ENCODE measurements at places on chromosomes 13 and 19.

DNA sequence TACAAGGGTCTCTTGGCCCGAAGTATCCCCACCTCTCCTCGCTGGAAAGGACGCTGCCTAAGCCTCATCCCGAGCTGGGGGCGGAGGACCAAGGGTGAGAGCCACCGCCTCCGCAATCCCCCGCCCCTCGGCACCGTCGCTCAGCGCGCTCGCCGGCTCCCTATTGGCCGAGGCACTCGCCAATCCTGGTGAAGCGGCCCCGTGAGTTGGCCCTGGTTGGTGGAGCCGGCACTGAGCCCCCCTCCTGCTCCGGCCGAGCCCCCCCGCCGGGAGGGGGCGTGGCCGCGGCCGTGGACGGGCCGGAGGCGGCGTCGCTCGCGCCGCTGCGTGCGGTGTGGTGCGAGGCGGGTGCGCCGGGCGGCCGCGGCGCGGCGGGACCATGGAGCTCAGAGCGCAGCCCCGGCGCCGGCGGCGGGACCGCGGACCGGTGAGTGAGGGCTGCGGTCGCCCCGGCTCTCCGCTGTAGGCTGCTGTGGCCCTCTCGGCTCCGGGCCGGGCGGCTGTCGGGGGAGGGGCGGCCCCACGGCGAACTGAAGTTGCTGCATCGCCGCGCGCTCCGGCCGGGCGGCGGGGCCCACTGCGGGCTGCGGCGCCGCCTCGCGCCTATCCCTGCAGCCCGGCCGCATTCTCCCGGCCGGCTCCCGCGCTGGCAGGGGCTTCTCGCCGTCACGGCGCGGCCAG lies at the start of gene WASF3:
Gene WASF3 (plus strand): TSS at position 291 of the 681 bp plus-strand sequence. CDS start 84,588 bp downstream, outside the sequence.
- peak; percentile 99 for DNase-seq

GRCh38 chr13:44932171-44932849 lies 57.0 kb downstream of the NUFIP1 start:
- DNase-seq, result no peak

- no peak for DNase-seq
Measured at GRCh38 chr13:86729206-86729605, 930.0 kb upstream of the SLITRK6 start.

DNA sequence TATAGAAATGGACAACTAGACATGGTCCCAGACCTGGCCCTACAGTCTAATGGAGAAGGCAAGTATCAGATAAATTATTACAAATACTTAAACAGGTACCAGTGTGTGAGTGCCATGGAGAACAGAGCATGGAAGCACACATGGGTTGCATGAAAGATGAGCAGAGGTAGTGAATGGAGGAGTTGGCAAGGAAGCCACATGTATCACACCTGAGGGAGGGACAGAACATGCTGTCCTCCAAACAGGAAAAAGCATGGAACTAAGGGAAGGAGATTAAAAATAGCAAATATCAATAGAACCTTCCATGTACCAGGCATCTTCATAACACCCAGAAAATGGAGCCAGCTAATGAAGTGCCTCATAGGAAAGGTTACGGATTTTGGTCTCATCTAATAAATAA lies 85.9 kb downstream of the SACS start:
- no peak for DNase-seq

- DNase-seq, result no peak
Measured at GRCh38 chr19:52200044-52200443, 10.2 kb downstream of the PPP2R1A start.

DNA sequence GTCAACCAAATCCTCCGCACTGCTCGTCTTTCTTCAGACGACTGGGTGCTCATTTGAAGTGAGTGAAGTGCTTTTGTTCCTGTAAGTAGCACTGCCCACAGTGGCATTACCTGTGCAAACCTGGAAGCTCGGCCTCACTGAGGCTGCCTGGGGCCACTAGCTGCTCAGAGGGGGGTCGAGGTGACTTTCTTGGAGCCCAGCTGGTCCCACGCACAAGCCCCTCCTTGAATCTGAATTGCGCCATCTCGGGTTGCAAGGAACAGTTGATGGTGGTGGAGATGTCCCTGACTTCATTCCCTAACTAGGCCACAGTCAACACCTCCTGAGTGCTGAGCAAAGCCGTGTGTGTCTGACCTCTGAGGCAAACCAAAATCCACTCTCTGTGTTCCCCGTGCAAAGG lies 79.3 kb upstream of the GPR183 start:
- no peak for DNase-seq

DNA sequence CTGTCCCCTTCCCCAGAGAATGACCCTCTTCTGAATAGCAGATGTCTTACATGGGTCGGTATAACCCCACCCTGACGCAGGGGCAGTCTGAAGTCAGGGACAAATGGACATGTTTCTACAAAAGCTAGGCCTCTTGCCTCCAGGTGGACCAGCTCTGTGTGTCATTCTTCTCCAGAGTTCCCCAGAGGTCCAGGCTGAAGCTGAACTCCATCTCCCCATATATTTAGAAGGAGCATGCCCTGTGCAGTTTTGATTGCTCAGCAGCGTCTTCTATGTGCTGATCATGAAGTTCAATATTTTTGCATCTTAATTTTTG lies 8.8 kb upstream of the NALCN start:
- DNase-seq, result no peak

GRCh38 chr13:99802416-99802815 lies 169.2 kb downstream of the ZIC5 start:
- no peak for DNase-seq

DNA sequence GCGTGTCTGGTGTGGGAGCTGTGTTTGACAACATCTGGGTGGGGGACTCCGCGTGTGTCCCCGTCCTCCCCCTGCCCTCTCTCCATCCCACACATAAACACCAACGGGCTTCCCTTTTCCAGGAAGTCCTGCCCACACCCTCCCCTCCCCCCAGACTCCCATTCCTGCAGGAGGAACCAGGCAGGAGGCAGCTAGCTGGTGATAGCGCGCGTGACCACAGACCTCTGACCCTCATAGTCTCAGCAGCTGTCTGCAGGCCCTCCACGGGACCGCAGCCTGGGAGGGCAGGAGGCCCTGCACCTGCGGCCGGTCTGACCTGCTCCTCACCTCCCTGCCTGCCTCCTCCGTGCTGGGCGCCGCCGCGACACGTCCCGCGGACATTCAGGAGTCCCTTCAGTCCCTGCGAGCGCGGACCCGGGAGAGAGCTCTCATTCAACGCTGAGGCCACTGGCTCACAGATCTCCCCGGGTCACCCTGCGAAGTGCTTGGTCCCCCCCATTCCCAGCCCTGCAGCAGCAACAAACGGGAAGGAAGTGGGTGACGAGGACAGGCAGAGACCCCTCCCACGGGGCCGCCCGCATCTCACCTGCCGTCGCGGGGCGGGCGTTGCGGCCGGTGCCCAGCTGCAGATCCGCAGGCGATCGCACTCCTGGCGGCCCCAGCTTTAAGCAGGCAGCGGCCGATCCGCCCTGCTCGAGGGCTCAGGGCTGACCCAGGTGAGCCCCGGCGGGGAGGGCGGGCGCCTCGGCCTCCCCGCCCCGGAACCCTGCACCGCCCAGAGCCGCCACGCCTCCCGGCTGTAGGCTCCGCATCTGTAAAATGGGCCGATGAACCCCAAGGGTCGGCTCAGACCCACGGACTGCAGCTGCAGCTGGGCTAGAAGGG lies 1.1 kb upstream of the ACP5 start:
- no peak for DNase-seq

DNA sequence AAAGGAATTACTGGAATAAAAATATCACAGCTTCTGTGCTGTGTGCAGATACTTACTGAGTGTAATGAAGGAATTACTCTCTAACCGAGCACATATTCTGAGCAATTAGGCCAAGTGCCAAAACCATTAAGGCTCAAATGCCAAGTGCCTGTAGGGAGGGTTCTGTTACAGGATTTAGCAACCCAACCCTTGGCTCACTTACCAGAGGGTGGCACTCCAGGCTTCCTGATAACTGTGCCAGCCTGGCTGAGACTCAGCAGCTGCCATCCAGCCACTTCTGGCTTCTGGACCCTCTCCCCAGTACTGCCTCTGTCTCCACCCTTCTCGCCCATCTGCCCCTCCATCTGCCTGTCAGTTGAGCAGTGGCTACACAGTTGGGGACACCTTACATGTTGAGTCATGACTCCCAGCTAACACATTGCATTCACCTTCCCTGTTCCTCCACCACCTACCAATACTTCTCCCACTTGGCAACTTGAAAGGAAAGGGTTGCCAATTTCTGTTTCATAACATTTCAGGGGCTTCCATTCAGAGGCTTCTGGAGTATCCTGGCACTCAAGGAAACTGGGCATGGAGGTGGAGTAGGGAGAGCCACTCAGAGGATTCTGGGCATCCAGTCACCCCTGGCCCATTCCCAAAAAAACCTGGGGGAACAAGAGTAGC lies 110.5 kb downstream of the COG6 start:
- DNase-seq, result no peak

- peak; percentile 95 for DNase-seq
Measured at GRCh38 chr13:20425819-20426219, 99.8 kb downstream of the CRYL1 start.

DNA sequence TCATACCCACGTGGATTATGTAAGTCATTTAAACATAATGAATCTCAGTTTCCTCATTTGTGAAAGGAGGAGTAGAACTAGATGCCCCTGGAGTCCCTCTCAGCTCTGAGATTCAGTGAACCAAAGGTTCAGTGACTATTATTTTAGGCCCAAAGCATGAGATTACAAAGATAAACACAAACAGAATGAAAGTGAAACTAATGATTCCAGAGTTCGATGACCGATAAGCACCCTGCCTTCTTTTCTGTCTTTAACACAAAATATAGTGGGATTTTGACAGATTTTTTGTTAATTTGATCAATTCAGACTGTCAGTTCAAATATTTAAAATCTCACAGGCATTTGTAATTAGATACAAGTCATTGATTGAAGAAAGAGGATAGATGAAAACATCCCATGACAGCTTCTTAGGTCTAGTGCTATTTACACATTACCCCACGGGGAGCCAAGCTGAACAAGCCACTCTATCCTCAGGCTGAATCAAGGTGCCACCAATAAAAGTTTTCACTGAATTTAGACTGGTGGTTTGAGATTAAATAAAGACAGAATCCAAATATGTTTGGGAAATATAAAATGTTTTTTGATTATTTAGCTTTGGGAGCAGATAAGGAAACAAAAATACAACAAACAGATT lies 64.6 kb upstream of the RAP2A start:
- DNase-seq, result no peak

- peak; percentile 46 for DNase-seq
Measured at GRCh38 chr19:49114630-49115363, 627 bp downstream of the LIN7B start.

DNA sequence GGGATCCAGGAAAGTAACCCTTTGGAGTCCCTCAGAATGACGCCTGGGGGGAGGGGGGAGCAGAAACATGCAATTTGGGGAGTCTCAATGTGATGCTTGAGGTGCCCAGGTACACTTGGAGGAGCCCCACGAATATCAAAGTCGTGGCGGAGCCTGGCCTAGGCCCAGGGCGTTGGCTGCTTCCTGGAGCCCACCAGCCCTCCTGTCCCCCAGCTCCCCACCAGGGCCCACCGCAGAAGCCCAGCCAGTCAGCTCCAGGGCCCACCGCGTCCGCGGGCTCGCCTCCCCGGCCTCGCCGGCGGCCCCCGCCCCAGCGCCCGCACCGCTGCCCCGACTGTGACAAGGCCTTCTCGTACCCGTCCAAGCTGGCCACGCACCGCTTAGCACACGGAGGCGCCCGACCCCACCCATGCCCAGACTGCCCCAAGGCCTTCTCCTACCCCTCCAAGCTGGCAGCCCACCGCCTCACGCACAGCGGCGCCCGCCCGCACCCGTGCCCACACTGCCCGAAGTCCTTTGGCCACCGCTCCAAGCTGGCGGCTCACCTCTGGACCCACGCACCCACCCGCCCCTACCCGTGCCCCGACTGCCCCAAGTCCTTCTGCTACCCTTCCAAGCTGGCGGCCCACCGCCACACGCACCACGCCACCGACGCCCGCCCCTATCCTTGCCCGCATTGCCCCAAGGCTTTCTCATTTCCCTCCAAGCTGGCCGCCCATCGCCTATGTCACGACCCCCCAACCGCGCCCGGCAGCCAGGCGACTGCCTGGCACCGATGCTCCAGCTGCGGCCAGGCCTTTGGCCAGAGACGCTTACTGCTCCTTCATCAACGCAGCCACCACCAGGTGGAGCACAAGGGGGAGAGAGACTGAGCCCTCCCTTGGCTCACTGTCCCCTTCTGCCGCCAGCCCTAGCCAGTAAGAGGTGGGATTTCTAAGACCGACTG lies 2.1 kb downstream of the ZNF575 start:
- DNase-seq, result peak; percentile 71

GRCh38 chr13:109694972-109695371 lies 91.4 kb downstream of the IRS2 start:
- DNase-seq, result peak; percentile 34

GRCh38 chr13:109586509-109587346 lies 199.7 kb downstream of the IRS2 start:
- no peak for DNase-seq

GRCh38 chr19:17020823-17021222 lies 5.8 kb downstream of the CPAMD8 start:
- DNase-seq, result no peak

GRCh38 chr13:23381866-23382265 lies 51.6 kb downstream of the SACS start:
- no peak for DNase-seq

DNA sequence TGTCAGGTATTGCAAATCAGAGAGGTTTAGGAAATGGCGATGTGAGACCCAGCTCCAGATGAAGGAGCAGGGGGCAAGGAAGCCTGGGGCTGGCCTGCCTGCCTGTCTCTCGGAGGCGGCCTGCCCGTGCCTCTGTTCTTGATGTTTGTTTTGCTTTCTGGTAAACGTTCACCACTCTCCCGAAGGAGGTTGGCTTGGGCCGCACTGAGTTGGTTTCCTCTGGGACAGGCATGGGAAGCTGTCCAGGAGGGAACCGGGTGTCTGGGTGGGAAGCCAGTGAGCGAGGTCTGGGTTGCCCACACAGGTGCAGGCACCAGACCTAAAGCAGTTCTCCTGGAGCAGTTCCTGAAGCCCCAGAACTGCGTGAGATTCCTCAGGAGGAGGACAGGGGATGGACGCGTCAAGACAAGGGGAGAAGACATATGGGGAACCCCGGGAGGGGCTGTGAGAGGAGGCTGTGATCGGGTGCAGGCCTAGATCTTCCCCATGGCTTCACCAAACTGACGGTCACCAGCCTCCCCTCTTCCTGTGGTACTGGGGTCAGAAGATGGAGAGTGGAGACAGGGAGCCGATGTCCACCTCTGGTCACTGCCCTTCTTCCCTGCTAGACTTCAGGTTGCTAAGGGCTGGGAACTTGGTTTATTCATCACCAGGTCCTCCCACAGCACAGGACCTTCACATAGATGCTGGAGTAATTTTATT lies 15.2 kb downstream of the COL4A2 start:
- DNase-seq, result no peak

GRCh38 chr13:22980936-22981335 lies 199.8 kb upstream of the SGCG start:
- DNase-seq, result no peak

- DNase-seq, result no peak
Measured at GRCh38 chr13:99948907-99949678, 22.5 kb downstream of the ZIC5 start.

DNA sequence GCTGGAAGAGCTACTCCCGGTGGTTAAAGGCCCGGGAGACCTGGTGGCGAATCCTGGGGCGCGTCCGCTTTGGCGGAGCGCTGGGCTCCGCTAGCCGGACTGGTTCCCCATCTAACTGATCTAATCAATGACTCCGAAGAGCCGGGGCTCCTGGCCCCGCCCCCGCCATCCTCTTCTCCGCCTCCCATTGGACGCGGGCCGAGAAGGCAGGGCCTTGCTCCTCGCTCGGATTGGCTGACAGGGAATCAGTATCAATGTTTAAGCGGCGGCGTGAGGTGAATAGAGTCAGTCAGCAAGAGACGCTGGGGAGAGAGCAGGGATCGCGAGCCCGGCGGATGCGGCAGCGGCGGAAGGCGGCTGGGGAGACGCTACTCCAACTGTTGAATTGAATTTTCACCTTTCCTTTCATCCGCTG lies 1.7 kb upstream of the PCDH17 start:
- no peak for DNase-seq
